ENCODE measurements at places on chromosomes 5 and 9.

DNA sequence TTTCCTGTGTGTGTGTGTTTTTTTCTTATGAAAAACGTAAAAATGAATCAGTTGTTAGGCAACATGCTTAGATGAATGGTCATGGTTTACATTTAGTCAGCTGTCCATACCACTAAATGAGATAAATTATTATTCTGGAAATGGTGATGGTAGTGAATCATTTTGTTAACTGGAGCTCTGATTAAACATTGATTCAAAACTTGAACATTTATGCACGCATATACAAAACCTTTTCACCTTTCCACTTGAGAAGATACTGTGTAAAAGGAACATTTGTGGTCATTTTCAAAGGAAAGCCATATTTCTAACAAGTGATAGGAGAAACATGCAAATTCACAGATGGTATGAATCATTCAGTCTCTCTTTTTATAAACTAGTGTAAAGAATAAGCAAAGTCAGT is 162.0 kb downstream of the SLC25A46 start:
- DNase-seq = peak; percentile 69

DNA sequence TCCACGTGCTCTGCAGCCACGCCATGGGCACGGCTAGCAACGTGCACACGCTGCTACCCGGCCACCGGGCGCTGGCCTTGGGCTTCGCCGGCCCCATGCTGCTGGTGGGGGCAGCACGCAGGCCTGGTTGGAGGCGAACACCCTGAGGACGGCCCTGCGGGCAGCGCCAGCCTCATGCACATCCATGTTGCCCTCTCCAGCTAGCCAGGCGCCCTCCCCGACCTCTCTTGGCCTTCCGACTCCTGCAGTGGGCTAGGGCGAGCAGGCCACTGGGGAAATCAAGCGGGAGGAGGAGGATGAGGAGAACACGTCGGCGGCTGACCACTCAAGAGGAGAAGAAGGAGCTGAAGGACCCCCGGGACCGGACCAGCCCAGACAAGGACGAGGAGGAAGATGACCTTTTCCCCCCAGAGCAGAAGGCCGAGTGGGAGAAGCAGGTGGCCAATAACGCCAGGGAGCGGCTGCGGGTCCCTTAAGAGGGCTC is 73.3 kb downstream of the INSL6 start:
- no peak for DNase-seq

DNA sequence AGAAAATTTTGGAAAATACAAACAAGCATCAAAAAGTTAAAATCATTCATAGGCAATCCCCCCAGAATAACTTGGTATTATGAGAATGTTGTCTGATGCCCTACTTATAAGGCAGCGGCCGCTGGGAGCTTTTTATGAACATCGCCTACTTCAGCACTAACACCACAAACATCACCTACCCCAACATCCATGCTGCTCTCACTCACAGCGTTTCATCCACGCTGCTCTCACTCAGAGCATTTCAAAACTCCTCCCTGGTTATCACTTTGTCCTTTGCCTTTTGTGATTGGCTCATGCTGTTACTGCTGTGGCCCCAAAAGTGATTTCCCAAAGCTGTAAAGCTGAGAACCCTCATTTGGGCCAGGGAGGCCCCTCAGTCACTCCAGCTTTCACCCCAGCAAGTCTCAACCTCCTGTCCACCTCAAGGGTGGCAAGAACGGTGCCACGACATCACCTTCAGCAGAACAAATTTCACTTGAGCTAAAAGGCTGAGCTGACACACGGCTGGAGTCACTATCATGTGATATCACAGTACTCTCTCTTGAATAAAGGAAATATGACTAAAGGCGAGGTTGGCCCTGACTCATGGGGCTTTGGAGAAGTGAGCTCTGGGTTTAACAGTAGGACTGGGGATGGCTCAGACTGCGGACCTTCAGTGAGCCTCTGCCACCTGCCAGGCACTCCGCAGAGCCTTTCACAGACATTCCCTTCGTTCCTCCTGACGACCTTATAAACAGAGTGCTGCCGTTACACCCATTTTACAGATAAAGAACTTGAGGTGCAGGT is 25.2 kb downstream of the SHC3 start:
- DNase-seq = no peak

GRCh38 chr9:26369093-26369492 is 523.5 kb downstream of the CAAP1 start:
- peak; percentile 63 for DNase-seq

DNA sequence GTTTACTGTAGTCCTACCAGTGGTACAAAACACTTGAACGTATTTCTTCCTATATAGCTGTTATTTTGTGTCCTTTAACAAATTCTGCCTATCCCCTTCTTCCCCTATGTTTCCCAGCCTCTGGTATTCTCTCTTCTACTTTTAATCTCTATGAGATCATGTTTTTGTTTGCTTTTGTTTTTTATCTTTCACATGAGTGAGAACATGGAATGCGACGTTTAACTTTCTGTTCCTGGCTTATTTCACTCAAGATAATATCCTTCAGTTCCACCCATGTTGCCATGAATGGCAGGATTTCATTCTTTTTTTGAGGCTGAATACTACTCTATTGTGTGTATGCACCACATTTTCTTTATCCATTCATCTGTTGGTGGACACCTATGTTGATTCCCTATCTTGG is 634.4 kb upstream of the WWC1 start:
- DNase-seq = no peak

- DNase-seq = no peak
These were observed 5.0 kb upstream of the AJM1 start for GRCh38 chr9:136837146-136837855.

DNA sequence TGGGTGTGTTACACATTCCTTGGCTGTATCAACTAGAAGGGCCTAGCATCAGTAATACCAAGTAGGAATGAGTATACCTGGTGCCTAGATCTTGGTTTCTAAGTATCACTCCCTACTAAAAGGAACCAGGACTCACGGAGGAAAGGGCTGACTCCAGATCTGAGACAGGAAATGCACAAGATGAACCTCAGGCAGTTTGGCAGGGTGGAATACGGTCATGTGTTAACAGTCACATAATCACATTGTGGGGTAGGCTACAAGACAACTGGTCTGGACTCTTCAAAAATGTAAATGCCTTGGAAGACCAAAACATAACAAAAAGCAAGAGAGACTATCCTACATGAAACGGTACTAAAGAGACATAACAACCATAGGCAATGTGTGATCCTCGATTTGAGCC is 158.8 kb downstream of the CRB2 start:
- no peak for DNase-seq

- no peak for DNase-seq
These were observed 53.5 kb upstream of the GARNL3 start for GRCh38 chr9:127210851-127211730.

- peak; percentile 73 for DNase-seq
These were observed 99.9 kb downstream of the KLF4 start for GRCh38 chr9:107389617-107390071.

- no peak for DNase-seq
These were observed 529 bp downstream of the UBAC1 start for GRCh38 chr9:135960411-135961276.

DNA sequence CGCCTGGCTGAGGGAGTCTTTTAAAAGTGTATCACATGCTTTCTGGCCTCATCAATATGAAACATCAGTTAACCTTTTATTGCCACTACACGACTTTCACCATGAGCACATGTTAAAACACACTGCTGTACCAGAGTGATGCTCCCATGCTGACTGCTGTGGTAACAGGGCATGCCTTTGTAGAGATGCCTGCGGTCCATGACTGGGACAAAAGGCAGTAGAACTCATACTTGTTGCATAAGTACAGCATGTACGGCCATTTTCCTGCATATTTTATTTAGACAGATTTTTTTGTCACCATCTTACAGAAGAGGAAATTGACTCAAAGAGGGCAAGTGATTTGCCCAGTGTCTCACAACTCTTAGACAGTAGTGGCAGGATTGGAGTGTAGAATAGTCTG is 105.7 kb upstream of the ADAMTSL1 start:
- no peak for DNase-seq

- DNase-seq = no peak
These were observed 141.6 kb upstream of the RPS23 start for GRCh38 chr5:82419559-82420332.

DNA sequence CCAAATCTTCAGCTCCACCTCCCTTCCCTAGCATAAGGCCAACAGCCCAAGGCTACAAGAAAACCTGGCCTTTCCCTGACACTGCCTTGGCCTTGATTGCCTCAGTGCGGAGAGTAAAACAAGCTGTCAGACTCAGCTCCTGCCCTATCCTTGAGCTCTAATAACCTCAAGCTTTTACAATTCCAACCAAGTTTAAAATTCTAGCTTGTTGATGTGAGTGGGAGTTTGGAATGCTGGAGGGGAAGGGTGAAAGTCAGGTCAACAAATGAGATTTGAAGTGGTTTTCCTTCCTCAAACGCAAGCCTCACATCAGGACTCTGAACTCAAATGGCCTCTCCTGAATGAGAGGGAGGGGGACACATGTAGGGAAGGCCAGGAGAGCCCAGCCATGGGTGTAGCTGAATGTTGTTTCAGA is 197.0 kb upstream of the VLDLR start:
- DNase-seq = no peak

- DNase-seq = no peak
These were observed 28.1 kb downstream of the IL7R start for GRCh38 chr5:35884773-35885172.

GRCh38 chr5:88203981-88204750 is 64.5 kb downstream of the TMEM161B start:
- DNase-seq = no peak

GRCh38 chr5:116439905-116440304 is 134.7 kb downstream of the SEMA6A start:
- no peak for DNase-seq

DNA sequence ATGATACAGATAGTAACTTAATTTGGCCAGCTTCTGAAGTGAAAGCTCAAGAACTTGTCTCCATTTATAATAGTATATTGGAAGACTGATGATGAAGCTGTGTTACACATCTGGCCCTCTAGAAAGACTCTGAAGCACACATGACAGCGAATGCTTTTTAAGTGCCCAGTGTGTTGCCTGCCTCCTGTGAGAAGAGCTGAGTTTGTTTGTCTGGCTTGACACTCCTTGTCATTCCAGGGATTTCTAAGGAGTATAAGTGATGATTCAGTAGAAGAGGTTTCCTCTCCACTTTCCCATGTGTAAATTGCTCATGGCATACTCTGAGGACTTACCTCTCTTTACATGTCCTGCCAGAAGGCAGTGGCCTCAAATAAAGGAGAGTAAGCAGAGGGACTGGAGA is 30.4 kb upstream of the LRRTM2 start:
- DNase-seq = peak; percentile 44

DNA sequence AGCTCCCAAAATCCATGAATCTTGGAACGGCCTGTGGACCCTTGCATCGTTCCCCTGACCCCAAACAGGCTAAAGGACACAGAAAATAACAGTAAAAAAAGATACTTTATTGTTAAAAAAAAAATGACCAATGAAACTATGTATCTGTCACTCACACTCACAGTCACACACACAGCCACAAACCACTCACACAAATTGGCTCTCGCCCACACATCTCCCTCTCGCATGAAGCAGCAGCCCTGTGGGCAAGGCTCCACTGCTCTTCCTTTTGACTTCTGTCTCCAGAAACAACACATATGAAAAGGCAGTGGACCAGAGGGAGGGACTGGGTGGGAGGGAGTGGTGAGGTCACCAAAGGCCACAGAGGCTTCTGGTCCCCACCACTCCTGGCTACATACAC is 56.6 kb downstream of the SLC36A1 start:
- DNase-seq = no peak

GRCh38 chr9:106417685-106418084 is 445.3 kb upstream of the ZNF462 start:
- DNase-seq = no peak

- no peak for DNase-seq
These were observed 19.3 kb downstream of the FYB1 start for GRCh38 chr5:39200081-39200480.

GRCh38 chr5:99000876-99001275 is 72.1 kb upstream of the CHD1 start:
- DNase-seq = no peak

DNA sequence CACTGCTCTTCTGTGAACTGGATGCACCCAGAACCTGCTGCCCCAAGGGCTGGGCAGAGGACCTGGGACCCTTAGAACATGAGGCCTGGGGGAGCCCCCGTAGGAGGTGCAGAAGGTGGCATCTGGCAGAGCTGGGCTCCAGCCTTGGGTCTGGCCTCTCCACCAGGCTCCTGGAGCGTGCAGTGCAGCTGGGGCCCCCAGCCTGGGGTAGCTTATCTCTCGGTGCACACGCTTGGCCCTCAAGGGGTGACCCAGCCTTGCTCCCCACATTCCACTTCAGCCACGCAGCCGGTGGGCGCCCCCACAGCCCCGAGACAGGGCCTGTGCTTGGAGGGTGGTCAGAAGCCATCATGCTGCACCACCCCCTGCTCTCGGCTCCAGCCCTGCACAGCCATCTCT is 5.6 kb upstream of the NR5A1 start:
- no peak for DNase-seq

GRCh38 chr9:112097712-112098688 is 77.1 kb downstream of the SUSD1 start:
- DNase-seq = no peak

All from AG09309 (cell line).